ENCODE measurements at places on chromosomes 11 and 22.

DNA sequence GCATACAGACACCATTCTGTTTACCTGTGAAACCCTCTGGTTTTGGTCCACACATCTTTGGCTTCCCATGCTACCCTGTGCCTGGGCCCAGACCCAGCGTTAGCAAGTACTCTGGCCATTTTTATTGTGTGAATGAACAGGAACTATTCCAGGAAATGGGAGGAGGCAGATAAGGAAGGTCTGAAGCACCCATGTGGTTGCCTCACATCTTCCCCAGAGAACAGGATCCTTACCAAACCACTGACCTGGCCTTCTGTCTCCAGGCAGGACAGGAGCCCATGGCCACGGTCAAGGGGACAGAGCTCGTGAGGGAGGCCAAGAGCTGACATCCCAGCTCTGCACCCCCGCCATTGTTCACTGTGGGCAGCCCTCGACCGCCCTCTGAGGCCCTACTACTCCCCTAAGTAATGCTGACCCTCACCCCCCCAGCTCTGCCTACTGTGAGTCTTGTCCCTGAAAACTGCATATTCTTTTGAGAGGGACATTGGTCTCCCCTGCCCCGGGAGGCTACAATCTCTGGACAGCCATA, 97.7 kb upstream of the TP53I11 start:
- DNase-seq: no peak

- no peak for DNase-seq
Measured at GRCh38 chr22:36822581-36822980, 5.7 kb upstream of the PVALB start.

GRCh38 chr11:26613759-26614158, 41.7 kb upstream of the MUC15 start:
- DNase-seq: no peak

- DNase-seq: no peak
Measured at GRCh38 chr22:44191036-44191454, 10.3 kb downstream of the PARVG start.

- no peak for DNase-seq
Measured at GRCh38 chr22:35390933-35391332, 9.0 kb upstream of the MCM5 start.

DNA sequence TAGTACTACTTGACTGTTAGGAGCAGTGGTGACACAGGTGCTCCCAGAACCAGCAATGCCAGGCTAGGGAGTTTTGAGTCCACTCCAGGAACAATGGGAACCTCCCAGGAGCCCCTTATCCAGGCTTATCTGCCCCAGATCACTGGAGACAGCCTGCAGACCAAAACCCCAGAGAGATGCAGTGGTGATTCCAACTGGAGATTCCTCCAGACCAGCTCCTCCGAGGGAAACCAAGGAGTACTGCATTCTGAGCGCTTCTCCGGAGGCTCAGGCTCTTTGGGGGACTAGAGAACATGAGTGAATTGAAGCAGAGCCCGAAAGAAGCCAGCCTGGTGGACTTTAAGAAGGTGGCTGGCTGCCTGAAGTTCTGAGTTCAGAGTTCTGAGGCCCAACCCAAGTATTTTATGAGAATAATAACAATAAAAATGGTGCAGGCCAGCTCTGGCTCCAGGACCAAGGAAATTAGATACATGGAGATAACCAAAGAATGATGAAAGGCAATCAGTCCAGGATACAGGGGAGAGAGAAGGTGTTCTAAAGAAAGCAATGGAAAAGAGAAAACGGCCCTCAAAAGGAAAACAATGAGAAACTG, 1.3 kb upstream of the TMEM25 start:
- no peak for DNase-seq

DNA sequence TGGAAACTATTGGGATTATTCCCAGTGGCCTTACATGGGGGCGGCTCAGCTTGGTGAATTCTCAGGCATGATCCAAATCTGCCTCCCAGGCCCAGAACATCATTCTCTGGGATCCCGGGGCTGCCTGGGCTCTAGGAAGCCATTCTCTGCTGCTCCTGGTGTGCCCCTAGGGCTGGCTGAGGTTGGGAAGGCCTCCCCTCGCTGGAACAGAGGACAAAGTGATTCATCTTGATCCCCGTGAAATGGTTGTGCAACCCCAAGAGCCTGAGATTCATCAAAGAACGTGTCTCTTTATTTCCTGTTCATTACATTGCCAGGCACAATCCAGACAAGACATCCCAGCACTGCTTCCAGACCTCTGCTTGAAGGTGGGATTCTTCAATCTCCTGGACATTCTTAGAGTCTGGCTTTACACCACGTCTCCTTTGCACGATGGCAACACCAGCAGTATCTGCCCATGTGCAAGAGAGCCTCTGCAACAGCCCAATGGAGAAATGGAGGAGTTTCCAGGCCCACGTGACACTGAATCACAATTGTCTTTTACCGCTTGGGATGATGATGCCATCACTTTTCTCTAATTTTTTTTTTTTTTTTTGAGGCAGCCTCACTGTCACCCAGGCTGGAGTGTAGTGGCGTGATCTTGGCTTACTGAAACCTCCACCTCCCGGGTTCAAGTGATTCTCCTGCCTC, 52.3 kb downstream of the TST start:
- DNase-seq: no peak

- no peak for DNase-seq
Measured at GRCh38 chr11:87356428-87356827, 318.7 kb downstream of the TMEM135 start.

GRCh38 chr22:45036154-45036553, 26.3 kb upstream of the PHF21B start:
- DNase-seq: no peak

GRCh38 chr11:11444027-11444803, 91.2 kb upstream of the CSNK2A3 start:
- no peak for DNase-seq

GRCh38 chr22:32533265-32534111, 58.9 kb downstream of the FBXO7 start:
- no peak for DNase-seq

DNA sequence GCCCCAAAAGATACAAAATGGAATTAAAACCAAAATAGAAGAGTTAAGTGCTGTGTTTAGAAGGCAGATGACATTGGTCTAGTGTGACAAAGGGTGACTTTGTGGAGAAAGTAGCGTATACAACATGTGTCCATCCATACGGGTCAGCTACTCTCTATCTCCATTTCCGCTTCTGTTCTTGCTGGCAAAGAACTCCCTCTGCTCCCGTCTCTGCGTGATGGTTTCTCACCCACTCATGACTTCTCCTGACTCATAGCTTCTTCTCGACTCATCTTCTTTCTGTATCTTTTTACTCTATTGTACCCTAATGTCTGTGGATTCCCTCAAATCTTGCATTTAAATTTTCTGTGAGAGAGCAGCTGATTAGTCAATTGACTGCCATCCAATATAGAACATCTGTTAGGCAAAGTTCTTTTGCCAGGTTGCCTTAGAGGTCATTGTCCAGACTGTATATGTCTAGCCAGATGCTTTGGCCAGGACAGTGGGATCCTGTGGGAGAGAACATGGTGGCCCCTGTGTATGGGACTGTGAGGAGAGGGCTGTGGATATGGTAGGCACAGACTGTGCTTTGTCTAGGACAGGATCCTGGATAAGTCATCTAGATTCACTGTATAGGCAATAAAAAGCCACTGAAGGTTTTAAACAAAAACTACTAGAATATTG, 28.4 kb downstream of the MMP13 start:
- DNase-seq: no peak

- DNase-seq: no peak
Measured at GRCh38 chr11:67609316-67609715, 2.6 kb downstream of the NDUFV1 start.

DNA sequence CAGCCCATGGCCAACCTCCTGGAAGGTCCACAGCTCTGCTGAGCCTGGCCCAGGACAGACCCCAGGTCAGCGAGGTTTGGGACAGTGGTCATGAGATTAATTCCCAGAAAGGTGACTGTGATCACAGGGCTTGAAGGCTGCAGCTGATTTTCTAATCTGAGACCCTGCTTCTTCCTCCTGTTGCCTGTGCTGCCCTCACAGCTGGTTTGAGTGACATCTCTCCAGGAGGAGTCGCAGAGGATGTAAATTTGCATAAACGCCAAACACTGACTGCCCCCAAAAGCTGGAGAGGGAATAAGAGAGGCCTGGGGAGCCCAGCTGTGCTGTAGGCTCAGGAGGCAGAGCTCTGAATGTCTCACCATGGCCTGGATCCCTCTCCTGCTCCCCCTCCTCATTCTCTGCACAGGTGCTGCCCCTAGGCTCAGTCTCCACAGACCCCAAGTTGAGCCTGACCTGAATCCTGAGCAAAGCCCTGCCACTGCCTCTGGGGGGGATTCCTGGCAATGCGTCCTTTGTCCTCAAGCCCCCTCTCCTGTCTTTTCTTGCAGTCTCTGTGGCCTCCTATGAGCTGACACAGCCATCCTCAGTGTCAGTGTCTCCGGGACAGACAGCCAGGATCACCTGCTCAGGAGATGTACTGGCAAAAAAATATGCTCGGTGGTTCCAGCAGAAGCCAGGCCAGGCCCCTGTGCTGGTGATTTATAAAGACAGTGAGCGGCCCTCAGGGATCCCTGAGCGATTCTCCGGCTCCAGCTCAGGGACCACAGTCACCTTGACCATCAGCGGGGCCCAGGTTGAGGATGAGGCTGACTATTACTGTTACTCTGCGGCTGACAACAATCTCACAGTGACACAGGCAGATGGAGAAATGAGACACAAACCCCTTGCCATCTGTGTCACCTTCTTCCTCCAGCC, 23.8 kb downstream of the GGTLC2 start:
- no peak for DNase-seq

DNA sequence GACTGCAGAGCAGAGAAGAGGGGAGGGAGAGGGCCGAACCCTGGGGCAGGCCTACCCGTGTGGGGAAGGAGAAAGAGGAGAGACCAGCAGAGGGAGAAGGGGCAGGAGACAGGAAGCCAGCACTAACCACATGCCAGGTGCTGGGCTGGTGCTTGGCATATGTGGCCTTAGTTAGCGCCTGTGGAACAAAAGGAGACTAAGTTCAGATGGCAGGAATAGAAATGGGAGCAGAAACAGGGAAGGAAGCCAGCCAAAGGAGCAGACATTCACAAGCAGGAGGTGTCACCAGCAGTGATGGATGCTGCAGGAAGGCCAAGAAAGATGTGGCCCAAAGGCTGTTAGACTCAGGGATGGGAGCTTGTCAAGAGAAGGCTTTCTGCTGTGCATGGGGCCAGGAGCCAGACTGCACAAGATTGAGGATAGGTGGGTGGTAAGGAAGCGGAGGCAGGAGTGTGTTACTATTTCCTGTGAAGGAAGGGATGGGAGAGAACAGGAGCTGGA, 26.7 kb downstream of the TREH start:
- DNase-seq: no peak

- DNase-seq: no peak
Measured at GRCh38 chr11:109075976-109076375, 346.0 kb upstream of the C11orf87 start.

DNA sequence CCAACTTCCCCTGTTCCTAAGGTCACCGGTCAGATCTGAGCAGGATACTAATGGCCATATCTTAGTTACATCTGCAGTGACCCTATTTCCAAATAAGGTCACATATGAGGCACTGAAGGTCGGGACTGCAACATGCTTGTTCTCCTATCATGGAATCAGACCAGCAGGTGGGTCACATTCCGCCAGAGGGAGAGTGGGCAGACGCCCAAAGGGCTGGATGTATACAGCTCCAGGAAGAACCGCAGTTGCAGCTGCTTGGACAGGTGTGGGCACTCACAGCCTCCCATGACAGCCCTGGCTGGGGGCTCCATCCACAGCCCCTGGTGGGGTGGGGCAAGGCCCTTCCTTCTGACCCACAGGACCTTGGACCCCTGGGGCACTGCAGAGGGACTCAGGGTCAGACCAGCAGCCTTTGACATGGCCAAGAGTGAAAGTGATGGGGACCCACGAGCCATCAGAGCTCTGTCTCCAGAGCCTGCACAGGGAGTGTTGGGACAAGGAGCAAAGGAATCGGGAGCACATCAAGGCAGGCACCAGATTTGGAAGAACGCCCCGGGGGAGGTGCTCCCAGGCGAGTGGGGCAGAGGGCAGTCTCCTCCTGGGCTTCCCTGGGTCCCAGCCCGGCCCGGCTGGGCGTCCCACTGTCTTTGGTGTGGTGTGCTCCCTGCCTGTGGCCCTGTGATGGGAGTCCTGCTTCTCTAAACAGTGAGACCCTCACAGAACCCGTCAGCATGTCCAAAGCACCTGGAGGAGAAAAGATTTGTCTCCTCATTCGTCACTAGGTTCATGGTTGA, 13.3 kb upstream of the CD81 start:
- no peak for DNase-seq

DNA sequence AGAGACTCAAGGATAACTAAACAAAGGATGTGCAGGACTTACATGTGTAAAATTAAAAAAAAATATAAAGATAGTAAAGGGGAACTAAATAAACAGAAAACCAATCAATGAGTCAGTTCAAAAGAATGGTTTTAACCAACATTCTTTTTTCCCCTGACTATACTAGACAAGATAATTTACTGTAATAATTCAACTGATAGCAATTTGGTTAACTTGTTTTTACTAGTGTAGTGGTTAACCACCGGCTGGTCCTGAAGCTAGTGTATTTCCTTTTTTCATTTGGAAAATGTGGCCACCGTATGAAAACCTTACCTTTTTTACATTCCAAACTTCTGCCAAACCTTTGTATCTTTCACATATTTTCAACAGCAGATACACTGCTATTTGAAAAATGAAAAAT, 123.1 kb downstream of the ARHGAP42 start:
- DNase-seq: no peak

- no peak for DNase-seq
Measured at GRCh38 chr11:119816660-119817059, 87.7 kb upstream of the NECTIN1 start.

DNA sequence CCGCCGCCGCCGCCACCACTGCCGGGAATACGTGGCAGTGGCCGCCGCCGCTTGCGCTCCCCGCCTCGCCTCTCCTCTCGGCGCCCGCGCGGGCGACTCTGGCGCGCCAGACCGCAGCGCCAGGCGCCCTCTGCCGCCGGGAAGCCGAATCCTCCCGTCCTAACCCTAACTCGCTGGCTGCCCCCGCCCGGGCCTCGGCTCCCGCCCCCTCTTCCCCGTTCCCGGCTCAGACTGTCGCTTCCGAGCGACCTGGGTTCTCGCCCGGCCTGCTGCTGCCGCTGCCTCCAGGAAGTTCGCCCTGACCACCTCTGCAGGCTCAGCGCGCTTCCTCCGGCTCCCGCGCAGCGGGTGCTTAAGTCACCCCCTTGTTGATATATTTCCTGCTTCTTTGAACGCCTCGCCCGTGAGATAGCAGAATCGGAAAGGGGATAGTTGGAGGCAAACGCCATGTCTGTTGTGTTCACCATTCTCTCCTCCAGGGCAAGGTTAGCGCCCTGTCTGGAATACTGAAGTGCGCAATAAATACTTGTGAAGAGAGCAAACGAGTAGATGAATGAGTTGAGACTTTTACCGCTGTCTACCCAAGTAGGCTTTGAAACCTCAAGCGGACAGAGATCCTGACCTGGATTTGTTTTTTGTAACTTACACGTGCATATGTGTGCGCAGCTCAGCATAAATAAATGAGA, at the start of gene SMCO4:
TSS of gene SMCO4 (minus strand) at position 100 of the 686 bp plus-strand sequence. CDS start 64,202 bp downstream, outside the sequence.
- DNase-seq: no peak

GRCh38 chr22:26852176-26852575, 194.8 kb downstream of the MIAT start:
- no peak for DNase-seq

GRCh38 chr11:76314741-76315090, 66.2 kb downstream of the THAP12 start:
- no peak for DNase-seq

- DNase-seq: no peak
Measured at GRCh38 chr11:88301488-88302140, 35.9 kb downstream of the CTSC start.

GRCh38 chr11:110782616-110783015, 70.4 kb upstream of the ARHGAP20 start:
- DNase-seq: no peak
